NCI-H82 (cell line): ENCODE measurements at places on chromosomes 5 and 9.

DNA sequence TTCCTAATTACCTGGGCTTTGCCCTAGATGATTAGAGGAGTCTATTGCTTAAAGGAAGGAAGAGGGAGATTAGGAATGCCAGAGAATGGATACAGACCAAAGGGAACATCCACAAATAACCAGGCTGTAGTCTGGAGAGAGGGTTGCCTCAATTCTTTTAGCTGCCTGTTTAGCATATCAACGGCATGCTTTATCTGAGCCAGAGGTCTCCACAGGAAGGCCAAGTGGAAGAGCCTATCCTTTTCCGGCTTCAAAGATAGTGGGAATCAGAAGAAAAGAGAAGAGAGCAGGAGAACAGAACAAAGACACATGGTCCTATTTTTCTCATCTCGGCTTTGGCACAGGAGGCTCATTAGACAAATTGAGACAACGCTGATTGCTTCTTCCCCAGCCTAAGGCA, 142.4 kb downstream of the NMUR2 start:
- DNase-seq = no peak

DNA sequence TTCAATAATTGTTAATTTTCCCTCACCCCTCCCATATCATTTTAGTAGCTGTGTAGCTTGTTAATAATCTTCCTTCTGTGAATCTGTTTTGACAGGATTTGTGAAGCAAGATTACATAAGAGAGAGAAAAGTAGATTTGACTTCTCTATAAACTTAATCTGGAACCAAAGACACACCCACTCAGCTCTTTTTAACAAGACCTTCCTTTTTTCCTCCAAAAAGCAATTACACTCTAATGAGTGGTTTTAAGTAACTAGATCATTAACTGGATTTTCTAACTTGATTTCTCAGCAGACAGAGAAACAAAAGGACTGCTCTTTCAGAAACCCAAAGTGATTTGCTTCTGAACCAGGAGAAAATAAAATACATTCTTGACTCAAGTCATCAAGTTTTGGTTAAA, 21.9 kb downstream of the RFK start:
- DNase-seq = no peak

GRCh38 chr5:132759114-132760048, 12.2 kb downstream of the CCNI2 start:
- no peak for DNase-seq

GRCh38 chr9:4297151-4297785, 2.6 kb downstream of the GLIS3 start:
- peak; percentile 3 for DNase-seq

DNA sequence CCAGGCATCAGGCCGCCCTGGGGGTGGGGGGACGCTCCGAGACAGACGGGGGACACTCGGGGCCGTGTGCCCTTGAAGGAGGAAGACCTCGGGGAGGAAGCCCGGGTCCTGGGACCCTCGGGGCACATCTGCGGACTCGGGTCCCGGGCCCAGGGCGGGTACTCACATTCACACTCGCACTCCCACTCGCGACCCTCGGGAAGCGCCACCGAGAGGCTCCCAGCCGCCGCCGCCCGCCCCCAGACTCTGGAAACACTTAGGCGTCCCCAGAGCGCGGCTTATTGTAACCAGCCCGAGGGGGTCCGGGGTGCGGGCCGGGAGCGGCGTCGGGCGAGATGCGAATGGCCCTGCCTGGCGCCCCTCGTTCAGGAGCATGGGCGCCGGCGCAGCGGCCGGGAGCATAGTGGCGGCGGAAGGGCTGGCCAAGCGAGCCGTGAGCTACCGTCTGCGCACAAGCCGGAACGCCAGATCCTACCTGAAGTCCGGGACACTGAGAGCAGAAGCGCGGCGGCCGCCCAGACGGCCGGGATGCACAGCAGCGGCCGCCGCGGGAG, 559 bp downstream of the ROR2 start:
- peak; percentile 44 for DNase-seq

- no peak for DNase-seq
These were observed 82.6 kb downstream of the MED27 start for GRCh38 chr9:131997076-131997475.

DNA sequence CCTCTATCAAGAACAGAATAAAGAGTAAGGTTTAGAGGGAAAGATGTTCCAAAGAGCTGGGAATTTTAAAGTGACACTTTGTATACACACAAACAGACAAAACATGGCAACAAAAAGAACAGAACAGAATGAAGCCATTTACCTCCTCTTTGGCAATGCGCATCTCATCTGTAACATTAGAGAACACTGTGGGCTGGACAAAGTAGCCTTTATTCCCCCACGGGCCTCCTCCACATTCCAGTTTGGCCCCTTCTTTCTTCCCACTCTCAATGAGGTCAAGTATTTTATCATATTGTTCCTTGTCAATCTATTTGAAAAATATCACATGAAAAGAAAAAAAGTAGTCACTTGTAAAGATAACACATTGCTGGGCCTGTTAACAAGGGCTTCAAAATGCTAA, 41.0 kb downstream of the ALDH1A1 start:
- DNase-seq = no peak

GRCh38 chr9:74503219-74503618, 6.1 kb downstream of the RORB start:
- no peak for DNase-seq

- no peak for DNase-seq
These were observed 15.1 kb downstream of the TIMD4 start for GRCh38 chr5:156947925-156948324.

DNA sequence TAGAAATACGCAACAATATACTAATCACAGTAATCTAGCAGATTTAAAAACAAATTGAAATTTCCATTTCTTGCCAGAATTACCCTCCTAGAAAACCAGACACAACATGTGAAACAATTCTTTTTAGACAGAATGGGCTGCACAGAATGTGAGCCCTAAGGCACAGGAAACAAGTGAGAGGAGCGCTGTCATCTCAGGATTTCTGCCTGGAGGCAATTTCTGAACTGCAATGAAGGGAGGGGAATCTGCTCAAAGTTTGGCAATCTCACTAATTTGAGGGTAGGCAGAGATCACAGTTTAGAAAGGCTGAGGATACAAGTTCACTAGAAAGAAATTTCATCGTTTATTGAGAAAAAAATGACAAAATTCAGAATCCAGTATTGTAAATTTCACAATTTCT, 70.3 kb downstream of the INIP start:
- DNase-seq = no peak

DNA sequence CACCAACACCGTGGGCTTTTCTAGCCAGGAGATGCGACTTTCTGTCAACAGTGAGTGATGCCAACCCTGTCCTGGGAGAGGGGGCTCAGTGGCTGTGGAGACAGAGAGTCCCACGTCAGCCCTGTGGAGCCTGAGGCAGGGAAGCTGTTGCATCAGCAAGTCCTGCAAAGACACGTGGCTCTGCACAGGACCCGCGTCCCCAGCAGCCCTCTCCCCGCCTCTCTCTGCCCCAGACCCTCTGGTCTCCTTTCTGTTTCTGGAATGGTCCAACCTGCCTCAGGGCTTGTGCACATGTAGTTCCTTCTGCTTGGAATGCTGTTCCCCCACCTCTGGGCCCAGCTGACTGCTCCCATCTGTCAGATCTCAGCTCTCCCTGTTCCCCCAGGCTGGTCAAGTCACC, 60.4 kb downstream of the HMCN2 start:
- no peak for DNase-seq

GRCh38 chr9:115234094-115234493, 116.1 kb upstream of the TNC start:
- DNase-seq = no peak

DNA sequence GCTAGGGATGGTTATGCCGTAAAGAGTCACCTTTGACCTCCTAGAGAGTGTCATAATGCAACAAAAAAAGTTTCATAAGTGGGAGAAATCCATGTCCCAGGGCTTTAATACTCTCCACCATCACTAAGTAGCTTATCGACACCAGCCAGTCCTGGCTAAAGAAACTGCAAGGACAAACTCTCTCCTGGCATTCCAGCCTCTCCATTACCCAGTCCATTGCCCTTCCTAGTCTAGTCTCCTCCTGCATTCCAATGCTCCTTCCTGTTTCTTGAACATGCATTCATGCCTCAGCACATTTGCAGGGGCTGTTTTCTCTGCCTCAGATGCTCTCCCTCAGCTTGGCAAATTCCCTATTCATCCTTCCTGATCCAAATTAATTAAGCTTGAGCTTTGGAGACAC, 364.1 kb downstream of the BRINP1 start:
- DNase-seq = peak; percentile 23

GRCh38 chr5:134460551-134460950, 48.9 kb upstream of the CDKN2AIPNL start:
- DNase-seq = no peak

DNA sequence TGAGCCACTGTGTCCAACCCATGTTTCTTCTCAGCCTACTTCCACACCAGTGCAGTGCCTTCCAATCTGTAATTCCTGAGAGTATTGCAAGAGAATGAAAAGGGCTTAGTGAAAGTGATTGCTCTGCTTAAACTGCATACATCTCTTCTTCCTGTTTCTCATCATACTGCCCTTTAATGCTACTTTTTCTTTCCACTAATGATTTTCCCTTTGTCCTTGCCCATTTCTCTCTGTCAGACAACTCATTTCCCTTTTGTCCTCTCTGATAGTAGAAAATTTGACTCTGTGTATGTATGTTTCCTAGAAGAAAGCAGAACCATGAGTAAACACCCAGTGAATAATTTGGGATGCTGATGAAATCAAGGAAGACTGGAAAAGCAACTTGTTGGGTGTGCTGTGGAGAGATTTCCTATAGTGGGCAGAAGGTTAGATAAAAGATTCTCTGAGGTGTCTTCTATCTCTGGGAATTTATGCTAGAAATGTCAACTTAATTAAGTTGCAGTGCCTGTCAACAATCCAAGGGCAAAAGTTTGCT, 102.2 kb upstream of the CHD1 start:
- no peak for DNase-seq

- DNase-seq = no peak
These were observed 6.5 kb upstream of the TBC1D9B start for GRCh38 chr5:179914032-179914755.
